ENCODE measurements at places on chromosomes 4 and X.

DNA sequence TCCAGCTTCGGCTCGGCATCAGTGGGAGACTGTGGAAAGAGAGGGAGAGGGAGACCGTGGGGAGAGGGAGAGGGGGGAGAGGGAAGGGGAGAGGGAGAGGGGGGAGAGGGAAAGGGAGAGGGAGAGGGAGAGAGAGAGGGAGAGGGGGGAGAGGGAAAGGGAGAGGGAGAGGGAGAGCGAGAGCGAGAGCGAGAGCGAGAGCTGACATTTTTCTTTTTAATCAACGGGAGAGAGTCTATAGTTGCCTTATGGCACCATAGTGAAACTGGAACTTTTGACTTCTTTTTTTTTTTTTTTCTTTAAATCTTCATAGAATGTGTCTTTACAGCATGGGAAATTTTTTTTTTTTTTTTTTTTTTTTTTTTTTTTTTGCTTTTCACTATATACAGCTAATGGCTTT is 94.7 kb upstream of the NUDT6 start:
- DNase-seq = no peak

GRCh38 chrX:118872102-118872566 is 48.5 kb downstream of the ZCCHC12 start:
- DNase-seq = no peak

- no peak for DNase-seq
Observed at GRCh38 chr4:186772936-186773487, 49.4 kb upstream of the FAT1 start.

GRCh38 chr4:93334003-93334402 is 494.6 kb upstream of the ATOH1 start:
- no peak for DNase-seq

DNA sequence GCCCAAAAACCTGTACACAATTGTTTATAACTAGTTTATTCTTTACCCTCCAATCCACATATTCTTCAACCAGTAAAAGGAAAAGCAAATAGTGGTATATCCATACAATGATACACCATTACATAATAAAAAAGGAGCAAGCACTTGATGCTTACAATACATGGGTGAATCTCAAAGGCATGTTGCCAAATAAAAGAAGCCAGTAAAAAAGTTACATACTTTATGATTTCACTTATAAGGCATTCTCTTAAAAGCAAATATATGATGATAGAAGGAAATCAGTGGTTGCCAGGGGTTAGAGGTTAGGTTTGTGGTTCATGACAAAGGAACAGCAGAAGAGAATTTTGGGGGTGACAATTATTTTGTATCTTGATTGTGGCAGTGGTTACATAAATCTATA is 896.1 kb upstream of the LCORL start:
- DNase-seq = no peak

DNA sequence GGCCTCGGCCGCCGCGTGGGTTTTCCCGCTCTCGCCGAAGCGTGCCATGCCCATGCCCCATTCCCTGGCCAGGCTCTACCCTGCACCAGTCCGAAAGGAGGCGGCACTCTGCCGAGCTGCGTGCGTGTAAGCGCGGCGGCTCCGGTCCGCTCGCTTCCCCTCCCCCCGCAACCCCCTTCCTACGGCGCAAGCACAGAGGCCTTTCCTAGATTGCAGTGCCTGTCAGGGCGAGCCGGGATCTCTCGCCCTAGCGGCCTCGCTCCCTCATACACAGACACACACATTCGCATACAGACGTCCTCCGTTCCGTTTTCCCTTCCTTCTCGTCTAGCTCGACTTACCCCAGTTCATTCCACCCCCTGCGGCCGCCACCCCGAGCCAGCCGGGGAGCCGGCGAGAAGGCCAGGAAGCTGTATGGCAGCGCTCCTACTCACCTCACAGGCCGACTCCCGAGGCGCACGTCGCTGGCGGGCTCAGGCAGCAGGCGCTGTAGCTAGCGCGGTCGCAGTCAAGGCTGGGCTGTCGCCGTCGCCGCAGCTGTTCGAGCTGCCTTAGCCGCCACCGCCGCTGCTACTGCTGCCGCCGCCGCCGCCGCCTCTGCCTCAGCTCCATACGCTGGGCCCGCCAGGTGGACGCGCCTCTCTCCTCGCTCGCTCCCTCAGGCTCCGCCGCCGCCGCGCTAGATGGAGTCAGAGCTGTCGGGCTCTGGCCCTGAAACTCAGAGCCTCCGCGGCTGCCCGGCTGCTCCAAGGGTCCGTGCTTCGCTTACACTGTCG is 615 bp downstream of the NEXMIF start:
- peak; percentile 23 for DNase-seq
